Fibroblast of the aortic adventitia (primary cell): ENCODE measurements at places on chromosomes 1 and 21. TPM values are rescaled to one million over a fixed set of nuclear protein-coding genes. Genes with fewer than 3 reads are reported as not detected.

Gene RXRG
- total RNA-seq = not detected in 2 replicates

Gene KCNE1
- total RNA-seq = 0.09 and 0.74 TPM in 2 replicates

Gene LPGAT1
- 13.7 and 36.2 TPM in 2 replicates for total RNA-seq

Gene SPRR1A
- total RNA-seq = not detected in 2 replicates

Gene GRIK1
- total RNA-seq = 0.81 TPM in 1 of 2 replicates, not detected in the other

Gene OR6N1
- 0.16 TPM in 1 of 2 replicates, not detected in the other for total RNA-seq

Gene C1orf53
- 0.98 and 4.5 TPM in 2 replicates for total RNA-seq

Gene GPR89A
- total RNA-seq = 32.7 and 37.7 TPM in 2 replicates

Gene SFN
- total RNA-seq = 1.1 TPM in 1 of 2 replicates, not detected in the other

Gene MSH4
- 0.09 and 0.16 TPM in 2 replicates for total RNA-seq

Gene OR2T3
- not detected in 2 replicates for total RNA-seq

Gene FAM177B
- not detected in 2 replicates for total RNA-seq

Gene ILDR2
- total RNA-seq = 0.09 and 0.25 TPM in 2 replicates

Gene EDARADD
- total RNA-seq = not detected in 2 replicates

Gene APP
- 404 and 722 TPM in 2 replicates for total RNA-seq

Gene FBXO2
- 2.0 and 3.9 TPM in 2 replicates for total RNA-seq

Gene MYBPH
- 0.08 TPM in 1 of 2 replicates, not detected in the other for total RNA-seq

Gene ANKRD34A
- total RNA-seq = 0.65 and 0.99 TPM in 2 replicates

Gene PTCH2
- 0.36 and 0.57 TPM in 2 replicates for total RNA-seq

Gene KCNJ15
- total RNA-seq = 0.36 TPM in 1 of 2 replicates, not detected in the other

Gene C1orf141
- 0.65 TPM in 1 of 2 replicates, not detected in the other for total RNA-seq

Gene APH1A
- total RNA-seq = 83.5 and 110 TPM in 2 replicates

Gene TMEM51
- 1.4 and 6.5 TPM in 2 replicates for total RNA-seq

Gene MTOR
- total RNA-seq = 23.1 and 36.3 TPM in 2 replicates

Gene FH
- 47.1 and 99.7 TPM in 2 replicates for total RNA-seq

Gene GPR157
- 1.6 and 2.2 TPM in 2 replicates for total RNA-seq

Gene CCDC27
- total RNA-seq = not detected in 2 replicates

Gene ANGPTL3
- total RNA-seq = under 0.01 TPM in 1 of 2 replicates, not detected in the other

Gene ADAMTS4
- 1.1 and 3.1 TPM in 2 replicates for total RNA-seq

Gene IFI44L
- total RNA-seq = 17.7 and 48.7 TPM in 2 replicates

Gene KCND3
- total RNA-seq = 0.09 and 5.2 TPM in 2 replicates

Gene DISP3
- total RNA-seq = not detected in 2 replicates

Gene PLK3
- total RNA-seq = 28.8 and 36.1 TPM in 2 replicates

Gene AMY2B
- total RNA-seq = 10.1 and 17.1 TPM in 2 replicates

Gene IFNLR1
- total RNA-seq = 0.36 TPM in 1 of 2 replicates, not detected in the other

Gene FTCD
- 0.25 and 0.27 TPM in 2 replicates for total RNA-seq

Gene S100A7
- total RNA-seq = not detected in 2 replicates

Gene DIP2A
- 26.5 and 34.4 TPM in 2 replicates for total RNA-seq

Gene C1QTNF12
- 0.65 and 1.4 TPM in 2 replicates for total RNA-seq

Gene G0S2
- total RNA-seq = 23.0 and 146 TPM in 2 replicates

Gene HRNR
- not detected in 2 replicates for total RNA-seq
